ENCODE measurements at places on chromosomes 6 and 20.

- DNase-seq = no peak
These were observed 149.3 kb downstream of the ADAT2 start for GRCh38 chr6:143301188-143301587.

DNA sequence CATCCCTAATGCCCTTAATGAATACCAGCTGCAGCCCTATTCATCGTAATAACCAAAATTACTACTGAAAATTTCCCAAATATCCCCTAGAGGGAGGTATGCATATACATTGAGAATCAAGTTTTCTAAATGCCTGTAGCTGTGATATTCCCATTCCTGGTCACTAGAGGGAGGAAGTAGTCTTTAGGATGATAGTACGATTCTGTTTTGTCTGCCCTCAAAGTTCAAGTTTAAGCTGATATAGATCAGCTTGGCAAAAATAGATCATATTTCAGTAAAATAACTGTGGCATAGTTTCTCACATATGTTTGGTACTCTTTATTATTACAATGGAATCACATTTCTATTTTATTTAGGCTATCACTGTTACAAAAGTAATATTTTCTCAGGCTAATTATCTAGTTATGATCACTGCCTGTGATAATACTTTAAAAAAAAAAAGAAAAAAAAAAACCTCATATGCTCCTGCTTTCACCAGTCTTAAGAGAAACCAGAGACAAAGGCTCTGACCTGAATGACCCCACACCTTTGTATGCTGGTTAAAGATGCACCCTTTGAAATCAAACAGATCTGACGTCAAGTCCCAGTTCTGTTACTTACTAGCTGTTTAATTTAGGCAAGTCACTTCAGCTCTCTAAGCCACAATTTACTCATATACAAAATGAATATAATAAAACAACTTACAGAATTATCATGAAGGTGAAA lies 11.0 kb downstream of the TSPYL1 start:
- DNase-seq = no peak

GRCh38 chr6:133767357-133767970 lies 121.4 kb upstream of the TCF21 start:
- DNase-seq = no peak

DNA sequence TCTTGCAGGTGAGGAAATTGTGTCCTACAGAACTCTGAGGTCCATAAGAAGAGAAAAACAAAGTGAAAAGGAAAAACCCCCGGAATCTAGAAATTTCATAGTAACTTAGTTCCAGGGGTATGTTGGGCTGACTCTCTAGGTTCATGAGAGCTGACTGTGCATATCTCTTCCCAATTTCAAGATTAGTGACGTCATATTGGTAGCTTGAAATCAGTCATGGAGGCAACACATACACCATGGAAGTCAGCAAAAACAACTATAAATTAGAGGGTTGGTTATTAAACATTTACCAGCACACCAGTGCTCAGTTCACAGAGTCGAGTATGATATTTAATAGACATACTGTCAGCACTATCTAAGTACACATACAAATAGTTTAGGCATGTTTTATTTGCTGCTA lies 49.8 kb downstream of the PHACTR1 start:
- no peak for DNase-seq

GRCh38 chr20:63155266-63156165 lies 60.4 kb downstream of the YTHDF1 start:
- no peak for DNase-seq

- no peak for DNase-seq
These were observed 49.6 kb downstream of the KIZ start for GRCh38 chr20:21175433-21175832.

DNA sequence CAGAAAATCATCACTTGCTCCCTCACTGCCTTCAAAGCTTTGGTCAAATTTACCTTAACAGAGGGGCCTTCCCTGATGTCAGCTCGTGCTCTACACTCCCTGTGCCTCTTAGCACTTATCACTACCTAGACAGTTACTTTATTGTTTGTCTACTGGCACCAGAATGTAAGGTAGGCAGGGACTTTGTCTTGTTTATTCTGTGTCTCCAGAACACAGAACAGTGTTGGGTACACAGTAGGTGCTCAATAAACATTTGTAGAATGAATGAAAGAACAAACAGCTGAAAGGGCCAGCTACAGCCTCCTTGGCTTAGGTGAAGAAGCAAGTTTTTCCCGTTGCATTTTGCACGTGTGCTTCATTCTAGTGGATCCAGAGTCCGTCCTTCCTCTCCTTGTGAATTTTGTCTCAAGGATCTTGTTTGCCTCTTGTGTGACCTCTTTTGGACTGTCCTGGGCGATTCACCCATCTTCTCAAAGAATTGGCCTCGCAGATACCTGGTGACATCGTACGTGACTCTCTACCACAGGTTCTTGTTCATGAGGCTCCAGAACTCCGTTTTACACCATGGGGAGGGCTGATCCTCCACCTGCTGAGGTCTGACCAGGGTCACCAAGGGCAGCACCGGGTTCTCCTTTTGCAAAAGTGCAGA lies 84.2 kb upstream of the ARMC2 start:
- DNase-seq = no peak

DNA sequence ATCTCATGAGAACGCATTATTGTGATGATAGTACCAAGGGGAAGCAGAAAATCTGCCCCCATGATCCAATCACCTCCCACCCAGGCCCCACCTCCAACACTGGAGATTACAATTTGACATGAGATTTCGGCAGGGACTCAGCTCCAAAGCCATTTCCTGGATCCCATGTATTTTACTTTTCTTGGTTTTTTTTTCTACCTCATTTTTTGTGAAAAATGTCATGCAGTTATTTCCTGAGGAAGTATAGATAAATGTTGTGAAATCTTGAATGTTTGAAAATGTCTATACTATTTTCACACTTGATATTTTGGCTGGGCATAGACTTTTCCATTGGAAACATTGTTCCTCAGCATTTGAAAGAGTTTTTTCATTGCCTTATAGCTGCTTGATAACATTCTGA lies 9.1 kb upstream of the BRPF3 start:
- no peak for DNase-seq

GRCh38 chr6:111237852-111238251 lies 150.5 kb downstream of the SLC16A10 start:
- DNase-seq = no peak

- no peak for DNase-seq
These were observed 57.8 kb downstream of the SSR1 start for GRCh38 chr6:7254980-7255835.

GRCh38 chr20:49697071-49697470 lies 16.6 kb downstream of the B4GALT5 start:
- no peak for DNase-seq
